Suprapubic skin (tissue), 4 donors: ENCODE measurements at places on chromosomes 3 and 15. TPM values are rescaled to one million over a fixed set of nuclear protein-coding genes. Genes with fewer than 3 reads are reported as not detected.

CCDC51 gene
- 6.4 TPM for total RNA-seq

TRIM71 gene
- not detected for total RNA-seq

KCNMB3 gene
- total RNA-seq = 0.47 TPM

SAMD7 gene
- not detected for total RNA-seq

MRPS25 gene
- 22.3 TPM for total RNA-seq

TM2D3 gene
- 46.3 TPM for total RNA-seq

PTH1R gene
- total RNA-seq = 1.1 TPM

RBP2 gene
- not detected for total RNA-seq

TMC3 gene
- total RNA-seq = not detected

EIF4G1 gene
- 382 TPM for total RNA-seq

GRCh38 chr3:43013743-43014155, 34.6 kb downstream of the GASK1A start:
- DNase-seq = no peak

DNA sequence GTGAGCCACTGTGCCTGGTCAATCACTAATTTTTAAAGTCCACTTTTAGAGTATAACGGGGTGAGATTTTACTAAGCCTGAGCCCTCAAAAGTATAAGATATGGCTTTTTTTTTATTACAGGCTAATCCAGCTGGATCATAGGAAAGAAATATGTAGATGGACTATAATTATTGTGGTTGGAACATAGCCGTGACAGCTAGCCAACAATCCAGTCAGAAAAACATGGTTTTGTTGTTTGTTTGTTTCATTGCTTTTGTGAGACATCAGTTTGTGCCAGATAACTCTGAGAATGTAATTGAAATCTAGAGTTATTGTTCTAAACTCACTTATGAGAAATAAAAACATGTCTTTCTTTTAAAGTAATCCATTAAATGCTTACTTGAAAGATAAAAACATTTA, 37.3 kb upstream of the ATOSA start:
- no peak for DNase-seq

DNA sequence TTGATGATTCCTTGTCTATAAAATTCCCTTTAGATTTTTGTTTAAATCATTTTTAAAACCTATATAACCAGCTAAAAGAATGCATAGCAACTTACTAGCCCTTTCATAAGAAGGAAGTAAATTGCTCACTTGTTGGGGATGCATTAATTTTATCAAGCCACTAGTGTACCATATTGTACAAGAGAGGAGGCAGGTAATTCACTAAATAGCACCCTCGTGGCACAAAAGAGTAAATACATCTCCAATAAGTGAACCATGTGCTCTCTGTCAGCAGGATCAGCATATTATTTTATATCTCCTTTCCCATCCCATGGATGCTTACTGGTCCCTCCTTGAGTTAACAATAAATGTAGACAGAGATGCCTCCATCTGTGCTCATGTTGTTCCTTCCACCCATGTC, 34.3 kb downstream of the FRMD5 start:
- no peak for DNase-seq

DNA sequence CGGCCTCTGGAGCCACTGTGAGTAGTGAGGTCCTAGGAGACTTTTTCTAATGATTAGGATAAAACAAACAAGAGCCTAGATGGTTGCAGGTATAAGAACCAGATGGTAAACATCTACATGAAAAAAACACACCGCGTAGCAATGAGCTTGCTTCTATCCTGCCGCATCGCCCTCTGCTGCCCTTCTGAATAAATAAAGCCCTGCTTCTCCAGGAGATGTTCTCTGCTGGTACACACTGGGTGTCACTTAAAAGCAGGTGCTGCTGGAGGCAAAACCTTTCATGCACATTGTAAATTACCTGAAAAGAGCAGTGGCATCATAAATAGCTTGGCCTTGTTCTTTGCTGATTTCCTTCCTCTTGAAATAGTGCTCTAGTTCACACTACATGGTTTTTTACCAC, 164.4 kb upstream of the TOPAZ1 start:
- DNase-seq = peak; percentile 26

DNA sequence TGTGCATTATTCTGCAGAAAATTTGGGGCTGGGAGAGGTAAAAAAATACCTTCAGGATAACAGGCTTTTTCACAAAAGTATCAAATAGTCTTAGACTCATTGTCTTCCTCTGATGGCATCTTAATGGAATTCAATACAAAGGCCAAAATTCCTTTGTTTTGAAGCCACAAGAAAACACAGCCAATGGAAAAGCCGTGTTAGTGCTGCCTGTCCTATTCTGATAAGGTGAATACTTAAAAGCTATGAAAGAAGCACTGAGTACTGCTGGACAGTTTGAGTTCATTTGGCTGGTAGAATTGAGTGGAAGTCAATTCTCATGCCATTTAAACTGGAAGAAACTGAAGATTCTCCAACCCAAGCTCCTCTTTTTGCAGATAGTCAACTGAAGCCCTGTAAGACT, 395.3 kb upstream of the TPRG1 start:
- DNase-seq = no peak

DNA sequence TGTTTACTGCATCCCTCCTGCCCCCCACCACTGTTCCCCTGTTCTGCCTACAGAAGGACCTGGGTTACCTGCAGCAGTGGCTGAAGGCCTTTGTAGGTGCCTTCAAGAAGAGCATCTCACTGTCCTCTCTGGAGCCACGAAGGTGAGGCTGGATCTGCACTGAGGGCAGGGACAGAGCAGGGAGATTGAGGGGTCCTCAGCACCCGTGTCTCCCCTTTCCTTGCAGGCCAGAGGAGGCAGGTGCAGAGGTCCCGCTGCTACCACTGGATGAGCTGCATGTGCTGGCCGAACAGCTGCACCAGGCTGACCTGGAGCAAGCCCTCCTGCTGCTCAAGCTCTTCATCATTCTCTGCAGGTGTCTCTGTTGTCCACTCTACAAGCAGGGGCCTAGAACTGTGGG, 9.2 kb downstream of the NBEAL2 start:
- DNase-seq = no peak

DNA sequence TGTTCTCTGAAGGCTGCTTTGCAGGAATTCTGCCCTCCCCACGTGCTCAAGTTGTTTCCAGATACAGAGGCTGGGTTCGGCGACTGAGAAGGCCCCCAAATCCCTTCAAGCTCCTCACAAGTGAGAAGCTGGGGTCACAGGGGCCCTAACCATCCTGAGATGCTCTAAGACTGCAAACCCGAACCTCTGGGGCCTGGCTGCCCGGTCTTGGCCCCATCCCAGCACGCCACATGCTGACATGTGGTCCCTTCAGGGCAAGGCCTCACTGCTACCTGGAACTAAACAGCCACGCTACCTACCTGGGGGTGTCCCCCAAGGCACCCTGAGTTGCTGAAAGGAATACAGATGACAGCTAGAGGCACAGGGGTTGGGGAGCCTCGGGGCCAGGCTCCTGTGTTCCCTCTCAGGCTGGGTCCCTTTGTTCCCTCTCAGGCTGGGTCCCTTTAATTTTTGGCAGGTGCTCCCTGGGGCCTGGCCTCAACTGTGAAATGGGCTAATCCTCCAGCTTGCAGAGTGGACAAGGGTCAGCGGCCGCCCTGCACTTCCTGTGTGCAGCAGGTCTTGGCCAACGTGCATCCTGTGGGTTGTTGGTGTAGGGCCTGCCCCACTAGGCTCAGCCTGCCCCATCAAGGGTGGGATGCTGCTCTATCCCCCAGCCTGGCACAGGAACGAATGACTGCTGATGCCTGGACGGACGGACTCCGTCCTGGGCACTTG, 32.5 kb downstream of the KLHL25 start:
- DNase-seq = no peak

DNA sequence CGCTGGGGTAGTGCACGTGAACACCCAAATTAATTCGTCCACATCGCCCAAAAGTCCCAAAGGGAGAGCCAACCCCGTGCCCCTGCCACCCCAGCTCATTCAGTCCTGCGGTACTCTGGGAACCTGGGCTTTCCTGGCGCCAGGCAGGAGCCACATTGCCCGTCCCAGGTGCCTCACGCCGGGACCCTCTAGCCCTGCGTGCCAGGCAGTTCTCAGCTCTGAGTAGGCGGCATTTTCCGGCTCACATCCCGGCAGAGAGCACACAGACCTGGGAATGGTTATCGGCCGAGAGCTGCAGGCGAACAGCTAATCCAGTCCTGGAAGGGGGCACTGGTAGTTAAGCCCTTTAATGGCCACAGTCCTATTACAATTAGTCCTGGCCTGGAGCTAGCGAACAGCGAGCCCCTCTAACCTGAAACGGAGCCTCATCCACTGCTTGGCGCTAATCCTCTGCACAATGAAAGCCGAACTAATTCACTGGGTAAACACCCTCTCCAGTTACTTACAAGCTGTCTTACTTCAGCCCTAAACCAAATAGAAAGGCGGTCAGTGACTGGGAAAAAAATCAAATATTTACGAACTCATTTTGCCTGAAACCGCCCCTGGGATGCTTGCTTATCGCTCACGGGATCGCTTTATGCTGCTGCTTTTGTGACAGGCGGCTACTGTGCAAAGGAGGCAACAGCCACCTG, 254.6 kb upstream of the SOX14 start:
- DNase-seq = no peak

GRCh38 chr15:81901319-81901718, 144.5 kb downstream of the MEX3B start:
- no peak for DNase-seq

DNA sequence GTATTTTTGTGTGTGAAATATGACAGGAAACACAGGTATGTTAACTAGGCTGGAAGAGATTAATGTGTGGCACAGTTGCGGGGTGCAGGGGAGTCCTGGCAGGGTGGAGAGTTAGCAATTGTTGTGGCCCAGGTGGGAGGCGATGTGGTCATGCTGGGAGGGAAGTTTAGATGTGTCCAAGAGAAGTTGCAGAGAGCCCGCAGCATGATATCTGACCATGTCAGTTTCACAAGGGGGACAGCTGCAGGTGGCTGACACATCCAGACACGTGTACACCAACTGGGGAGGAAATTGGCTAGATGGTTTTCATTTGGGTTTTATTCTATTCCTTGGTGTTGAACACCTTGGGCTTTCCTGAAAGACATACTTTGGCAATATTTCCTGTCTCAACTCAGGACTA, 172.8 kb upstream of the RGMA start:
- no peak for DNase-seq

DNA sequence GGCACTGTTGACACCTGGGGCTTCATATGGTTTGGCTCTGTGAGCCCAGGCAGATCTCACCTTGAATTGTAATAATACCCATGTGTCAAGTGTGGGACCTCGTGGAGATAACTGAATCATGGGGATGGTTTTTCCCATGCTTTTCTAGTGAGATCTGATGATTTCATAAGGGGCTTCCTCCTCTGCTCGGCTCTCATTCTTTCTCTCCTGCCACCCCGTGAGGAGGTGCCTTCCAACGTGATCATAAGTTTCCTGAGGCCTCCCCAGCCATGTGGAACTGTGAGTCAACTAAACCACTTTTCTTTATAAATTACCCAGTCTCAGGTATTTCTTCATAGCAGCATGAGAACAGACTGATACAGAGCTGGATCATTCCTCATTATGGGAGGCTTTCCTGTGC, 655.9 kb upstream of the ADAMTS9 start:
- no peak for DNase-seq

DNA sequence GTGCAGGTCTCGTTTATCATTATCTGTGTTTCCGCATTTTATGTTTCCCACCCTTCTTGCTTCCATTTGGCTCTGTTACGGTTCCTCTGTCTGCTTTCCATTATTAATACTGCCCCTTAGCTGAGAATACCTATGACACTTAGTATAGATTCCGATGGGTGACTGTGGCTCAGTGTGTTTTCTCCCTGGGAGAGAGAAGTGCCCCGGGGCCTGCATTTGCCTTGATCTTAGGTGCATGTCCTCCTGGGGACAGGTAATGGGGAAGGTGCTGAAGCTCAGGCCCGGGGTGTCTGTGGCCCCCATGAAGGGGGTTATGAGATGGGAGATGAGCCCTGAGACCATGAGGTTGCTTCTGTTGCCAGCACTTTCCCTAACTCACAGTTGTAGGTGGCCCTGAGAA, 43.4 kb upstream of the PCSK6 start:
- DNase-seq = no peak

DNA sequence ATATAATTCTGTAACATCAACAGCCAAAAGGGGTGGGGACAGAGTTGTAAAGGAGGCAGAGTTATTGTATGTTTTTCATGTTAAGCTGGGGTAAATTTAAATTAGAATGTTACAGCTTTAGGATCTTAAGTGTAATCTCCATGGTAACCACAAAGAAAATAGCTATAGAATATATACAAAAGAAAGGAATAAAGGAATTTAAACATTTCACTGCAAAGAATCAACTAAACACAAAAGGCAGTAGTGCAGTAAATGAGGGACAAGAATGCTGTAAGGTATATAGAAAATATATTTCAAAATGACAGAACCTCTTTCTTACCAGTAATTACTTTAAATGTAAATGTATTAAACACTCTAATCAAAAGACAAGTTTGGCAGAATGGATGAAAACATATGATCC, 361.7 kb downstream of the SLC9A9 start:
- DNase-seq = no peak

DNA sequence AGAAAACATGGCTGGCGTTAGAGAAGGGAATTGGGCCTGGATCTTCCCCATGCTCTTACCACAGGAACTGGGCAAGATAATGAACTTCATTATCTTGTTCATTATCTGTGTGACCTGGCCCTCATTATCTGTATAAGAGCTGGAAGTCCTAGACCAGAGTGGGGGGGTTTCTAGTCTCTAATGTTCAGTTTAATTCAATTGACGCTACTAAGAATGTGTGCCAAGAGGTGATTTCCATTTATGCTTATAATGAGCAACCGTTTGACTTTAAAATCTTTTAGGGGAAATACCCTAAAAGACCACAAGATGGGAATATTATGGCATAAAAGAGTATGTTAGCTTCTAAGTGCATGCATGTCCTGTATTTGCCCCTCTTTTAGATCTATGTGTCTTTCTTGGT, 59.1 kb upstream of the CSTA start:
- no peak for DNase-seq

GRCh38 chr3:39445927-39446326, 21.6 kb upstream of the MOBP start:
- DNase-seq = no peak

- DNase-seq = no peak
These were observed 33.0 kb downstream of the HSPBAP1 start for GRCh38 chr3:122760453-122761271.

DNA sequence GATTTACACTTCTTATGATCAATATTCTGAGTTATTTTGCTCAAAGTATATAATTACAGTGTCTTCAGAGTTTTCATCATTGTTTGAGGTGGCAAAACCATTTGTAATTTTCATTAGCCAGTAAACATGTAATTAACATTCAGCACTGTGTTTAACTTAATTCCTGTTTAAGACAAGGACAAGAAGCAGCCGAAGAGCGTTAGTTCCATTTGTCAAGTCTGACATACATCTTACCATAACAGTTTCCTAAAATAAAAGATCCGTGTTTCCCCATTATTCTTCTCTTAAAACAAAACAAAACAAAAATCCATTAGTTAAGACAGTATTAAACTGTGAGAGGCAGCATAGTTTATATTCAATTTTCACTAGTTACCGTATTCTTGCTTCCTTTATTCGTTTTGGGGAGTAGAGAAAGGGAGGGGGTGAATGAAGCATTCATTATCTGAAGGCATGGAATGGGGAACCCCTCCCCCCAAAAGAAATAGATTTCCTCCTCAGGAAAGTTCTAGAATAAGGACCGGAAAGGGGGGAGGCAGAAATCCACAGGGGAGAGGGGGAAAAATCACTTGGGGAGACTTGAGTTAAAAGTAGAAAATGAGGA, 5.5 kb upstream of the NR2F2 start:
- DNase-seq = no peak

GRCh38 chr3:12227833-12228232, 61.0 kb upstream of the PPARG start:
- DNase-seq = no peak

- DNase-seq = no peak
These were observed 39.5 kb downstream of the STARD5 start for GRCh38 chr15:81284256-81285031.

- DNase-seq = no peak
These were observed 100.0 kb downstream of the ALCAM start for GRCh38 chr3:105466495-105467404.
